SHP77 (cell line): ENCODE measurements at places on chromosomes 13 and 19.

DNA sequence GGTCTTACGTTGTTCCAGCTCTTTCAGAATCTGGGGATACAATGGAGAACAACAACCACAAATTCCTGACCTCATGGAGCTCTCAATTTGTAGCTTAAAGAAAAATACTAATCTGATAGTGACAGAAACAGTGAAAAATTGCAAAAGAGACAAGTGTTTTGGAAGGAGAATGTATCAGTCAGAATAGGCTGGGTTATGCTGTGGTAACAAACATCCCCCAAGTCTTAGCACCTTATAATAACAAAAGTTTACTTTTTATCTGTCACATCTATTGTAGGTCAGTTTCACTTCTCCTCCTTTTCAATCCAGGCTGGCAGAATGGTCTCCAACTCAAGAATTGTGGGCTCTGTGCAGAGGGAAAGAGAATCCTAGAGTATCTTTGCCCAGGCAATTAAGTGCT, 9.5 kb downstream of the FAM187B start:
- DNase-seq = no peak

DNA sequence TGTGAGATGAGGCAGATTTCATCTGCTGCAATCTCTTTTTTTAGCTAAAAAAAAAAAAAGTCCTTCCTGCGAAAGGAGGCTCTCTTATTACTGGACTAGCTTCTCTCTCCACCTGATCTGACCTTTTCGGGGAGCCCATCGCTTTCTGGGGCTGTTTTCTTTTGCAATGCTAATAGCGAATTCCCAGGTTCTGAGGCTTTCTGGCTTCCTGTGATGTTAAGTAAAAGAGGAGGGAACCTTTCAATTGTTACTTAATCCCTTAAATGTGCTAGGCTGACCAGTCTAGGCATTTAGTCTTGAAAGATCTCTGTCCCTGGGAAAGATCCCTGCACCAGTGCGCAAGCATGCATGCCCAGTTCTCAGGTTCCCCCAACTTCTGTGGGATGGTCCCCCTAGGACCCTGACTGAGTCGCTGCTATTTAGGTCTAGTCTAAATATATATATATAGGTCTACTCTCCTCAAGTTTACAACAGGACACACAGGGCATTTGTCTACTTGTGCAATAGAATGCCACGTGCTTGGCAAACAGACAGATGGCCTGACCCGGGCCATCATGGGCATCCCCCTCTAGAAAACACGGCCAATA, 224.7 kb downstream of the ZNF536 start:
- DNase-seq = no peak

DNA sequence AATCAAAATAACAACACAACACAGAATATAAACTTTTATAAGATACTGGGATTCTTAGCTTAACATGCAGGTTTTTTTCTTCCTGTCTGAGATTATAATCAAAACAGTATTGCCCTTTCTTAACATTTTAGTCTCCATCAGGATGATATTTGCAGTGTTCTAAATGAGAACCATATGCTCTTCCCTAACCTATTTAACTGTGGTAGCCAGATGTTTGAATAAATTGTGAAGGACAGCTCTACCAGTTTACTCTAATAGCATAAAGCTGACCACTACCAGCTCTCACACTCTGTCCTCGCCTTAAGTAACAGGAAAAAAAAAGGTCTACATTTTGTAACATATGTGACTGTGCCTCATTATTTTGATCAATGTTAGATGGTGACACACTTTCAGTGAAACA, 618.7 kb upstream of the SGCG start:
- no peak for DNase-seq

GRCh38 chr13:36513266-36513665, 81.0 kb downstream of the CCNA1 start:
- DNase-seq = no peak

- DNase-seq = no peak
Measured at GRCh38 chr19:10339380-10339960, at the start of gene ICAM3. TSS of gene ICAM3 (minus strand) at chr19:10339624. CDS start at chr19:10339614, 10 bp downstream.

DNA sequence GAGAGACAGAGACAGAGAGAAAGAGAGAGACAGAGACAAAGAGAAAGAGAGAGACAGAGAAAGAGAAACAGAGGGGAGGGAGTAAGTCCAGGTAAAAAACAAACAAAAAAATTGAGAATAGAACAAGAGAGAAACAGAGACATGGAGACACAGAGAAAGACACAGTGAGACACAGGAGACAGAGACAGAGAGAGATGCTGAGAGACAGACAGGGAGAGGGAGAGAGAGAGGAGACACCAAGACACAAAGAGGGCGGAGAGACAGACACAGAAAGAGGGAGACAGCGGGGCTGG, 5.8 kb upstream of the PROZ start:
- DNase-seq = no peak

- peak; percentile 48 for DNase-seq
Measured at GRCh38 chr13:113856716-113857065, 7.2 kb downstream of the GAS6 start.

- DNase-seq = no peak
Measured at GRCh38 chr13:38713046-38713445, 26.2 kb downstream of the FREM2 start.

DNA sequence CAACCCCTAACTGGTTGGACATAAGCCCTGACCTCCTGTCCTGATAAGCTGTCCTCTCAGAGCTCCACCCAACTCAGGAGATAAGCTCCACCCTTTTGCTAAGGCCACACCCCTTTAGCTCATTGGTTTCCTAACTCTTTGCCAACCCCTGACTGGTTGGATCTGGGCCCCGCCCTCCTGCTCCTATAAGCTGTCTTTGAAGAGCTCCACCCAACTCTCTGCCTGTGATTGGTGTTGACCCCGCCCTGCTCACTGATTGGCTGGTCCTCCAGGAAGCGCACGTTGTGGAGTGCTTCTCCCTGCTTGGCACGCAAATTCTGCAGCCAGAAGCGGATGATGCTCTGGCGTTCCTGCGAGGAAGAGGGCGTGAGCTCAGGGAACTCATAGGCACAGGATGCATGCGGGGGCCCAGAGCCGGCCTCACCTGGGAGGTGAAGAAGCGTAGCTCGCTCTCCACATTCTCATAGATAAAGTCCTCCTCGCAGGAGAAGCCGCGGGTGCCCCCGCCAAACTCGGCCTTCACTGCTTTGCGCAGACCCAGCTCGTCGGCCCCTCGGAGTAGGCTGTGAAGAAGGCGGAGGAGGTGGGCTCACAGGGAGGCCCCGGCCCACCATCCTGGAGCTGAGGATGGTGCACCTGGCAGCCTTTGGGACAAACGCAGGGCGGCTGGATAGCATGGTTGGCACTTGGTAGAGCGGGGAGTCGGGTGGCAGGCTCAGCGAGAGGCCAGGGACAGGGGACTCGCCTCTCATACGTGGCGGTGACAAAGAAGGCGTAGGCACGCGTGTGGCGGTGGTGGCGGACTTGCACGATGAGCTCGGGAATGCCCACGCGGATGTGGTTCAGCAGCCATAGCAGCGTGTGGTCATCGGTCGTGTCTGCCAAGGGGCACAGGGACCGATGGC, 1.7 kb downstream of the ANO8 start:
- DNase-seq = peak; percentile 99

- DNase-seq = no peak
Measured at GRCh38 chr19:54383330-54383729, 18.6 kb upstream of the LAIR1 start.

GRCh38 chr13:114249077-114249476, 14.4 kb downstream of the CDC16 start:
- DNase-seq = no peak

DNA sequence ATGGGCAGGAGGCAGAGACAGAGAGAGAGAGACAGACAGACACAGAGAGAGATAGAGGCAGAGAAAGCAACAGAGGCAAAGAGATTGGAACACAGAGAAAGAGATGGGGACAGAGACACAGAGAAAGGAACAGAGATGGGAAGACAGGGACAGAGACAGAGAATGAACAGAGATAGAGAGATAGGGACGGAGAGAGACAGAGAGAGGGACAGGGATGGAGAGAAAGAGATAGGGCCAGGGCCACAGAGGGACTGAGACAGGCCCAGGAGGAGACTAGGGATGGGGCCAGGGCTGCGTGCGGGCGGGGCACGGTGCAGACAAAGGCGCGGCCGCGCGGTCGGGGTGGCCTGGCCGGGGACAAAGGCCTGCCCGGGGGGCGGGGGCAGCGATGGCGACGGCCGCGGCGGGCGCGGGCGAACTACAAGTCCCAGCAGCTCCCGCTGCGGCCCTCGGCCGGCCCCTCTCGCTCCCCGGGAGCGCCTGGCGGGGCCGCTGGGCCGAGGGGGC, at the start of gene ZNF358:
ZNF358 (plus strand) TSS at position 459 of the 507 bp plus-strand sequence. CDS start 3,140 bp downstream, outside the sequence.
- peak; percentile 70 for DNase-seq

- no peak for DNase-seq
Measured at GRCh38 chr19:8054169-8054568, 1.6 kb downstream of the CCL25 start.

DNA sequence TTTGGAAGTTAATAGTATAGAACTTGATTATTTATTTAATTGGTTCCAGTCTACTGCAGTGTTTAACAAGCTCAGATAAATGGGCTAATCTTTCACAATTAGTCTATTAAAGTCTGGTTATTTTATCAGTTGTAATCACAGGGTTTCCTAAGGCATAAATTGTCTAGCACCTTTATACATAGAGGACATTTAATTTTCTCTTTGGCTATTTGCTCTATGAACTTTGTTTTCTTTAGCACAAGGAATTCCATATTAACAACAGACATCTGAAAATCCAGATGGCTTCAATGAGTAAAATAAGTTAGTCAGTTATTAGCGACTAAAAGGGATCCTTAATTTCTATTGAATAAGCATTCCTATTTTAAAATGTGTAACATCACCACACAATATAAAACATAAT, 1350.8 kb upstream of the SLC10A2 start:
- DNase-seq = no peak

GRCh38 chr13:45337395-45337794, 3.6 kb downstream of the TPT1 start:
- no peak for DNase-seq

DNA sequence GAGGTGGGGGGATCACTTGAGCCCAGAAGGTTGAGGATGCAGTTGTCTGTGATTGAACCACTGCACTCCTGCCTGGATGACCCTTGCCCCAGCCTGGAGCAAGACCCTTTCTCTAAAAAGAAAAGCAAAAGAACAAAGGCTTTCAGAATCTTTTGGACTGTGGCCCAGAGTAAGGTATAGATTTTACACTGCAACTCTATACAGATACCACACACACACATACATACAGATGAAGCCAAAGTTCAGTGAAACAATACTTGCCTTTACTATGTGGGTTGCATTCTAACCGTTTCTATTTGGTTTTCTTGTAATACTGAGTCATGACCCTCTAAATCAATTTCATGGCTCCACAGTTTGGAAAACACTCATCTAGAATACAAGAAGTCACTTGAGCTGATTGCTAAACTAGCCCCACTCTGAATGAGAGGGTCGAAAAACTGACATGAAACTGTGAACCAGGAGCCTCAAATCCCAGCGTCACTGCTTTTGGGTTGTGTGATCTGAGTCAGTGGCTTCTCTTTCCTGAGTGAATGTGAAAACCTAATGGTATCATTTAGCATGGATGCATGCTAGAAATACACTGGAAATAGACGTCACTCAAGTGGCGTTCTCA, 756.1 kb downstream of the UQCRFS1 start:
- no peak for DNase-seq
